Left renal cortex interstitium (tissue), 4 donors: ENCODE measurements at places on chromosomes 13 and 19. TPM values are rescaled to one million over a fixed set of nuclear protein-coding genes. Genes with fewer than 3 reads are reported as not detected.

DNA sequence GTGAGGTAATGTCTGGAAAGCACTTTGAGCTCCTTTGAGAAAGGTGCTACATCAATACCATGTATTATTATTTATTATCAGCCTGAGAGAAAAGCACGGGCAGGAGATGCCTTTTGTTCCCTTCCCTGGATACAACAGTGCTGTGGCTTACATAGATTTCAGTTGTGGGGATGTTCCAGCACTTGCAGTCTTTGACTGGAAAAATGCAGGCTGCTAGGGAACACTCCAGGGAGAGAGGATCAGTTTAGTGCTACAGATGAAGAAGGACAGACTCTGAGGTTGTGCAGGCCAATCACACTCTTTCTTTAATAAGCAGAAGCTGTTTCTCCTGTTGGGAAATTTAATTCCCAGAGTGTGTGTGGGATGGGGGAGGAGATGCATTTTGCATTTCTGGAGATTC is 94.5 kb upstream of the OBI1 start:
- DNase-seq: no peak

GRCh38 chr13:63393112-63393511 is 1977.5 kb upstream of the PCDH20 start:
- DNase-seq: no peak

DNA sequence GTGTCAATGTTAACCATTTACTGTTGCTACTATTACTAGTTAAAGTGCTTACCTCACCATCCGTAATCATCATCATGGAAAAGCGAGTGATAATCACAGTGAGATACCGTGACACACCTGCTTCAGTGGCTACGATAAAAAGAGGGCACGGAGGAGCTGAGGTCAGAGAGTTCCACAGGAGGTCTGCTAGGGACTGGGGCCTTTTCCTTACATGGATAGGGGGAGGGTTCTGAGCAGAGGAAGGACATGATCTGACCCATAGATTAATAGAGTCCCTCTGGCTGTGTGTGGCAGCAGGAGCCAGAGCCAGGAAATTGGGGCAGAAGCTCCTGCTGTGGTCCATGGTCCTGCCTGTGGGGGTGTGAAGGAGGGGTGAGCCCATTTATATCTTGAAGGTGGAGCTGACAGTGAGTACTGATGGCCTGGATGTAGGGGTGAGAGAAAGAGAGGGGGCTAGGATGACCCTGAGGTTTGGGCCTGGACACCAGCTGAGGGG is 136.7 kb downstream of the SIPA1L3 start:
- no peak for DNase-seq

- DNase-seq: no peak
Observed at GRCh38 chr19:49374665-49375434, 11.2 kb downstream of the DKKL1 start.

Gene SLC7A10
- polyA plus RNA-seq: 0.41 TPM

- peak; percentile 38 for DNase-seq
Observed at GRCh38 chr13:111114362-111115060, 599 bp upstream of the ARHGEF7 start.

DNA sequence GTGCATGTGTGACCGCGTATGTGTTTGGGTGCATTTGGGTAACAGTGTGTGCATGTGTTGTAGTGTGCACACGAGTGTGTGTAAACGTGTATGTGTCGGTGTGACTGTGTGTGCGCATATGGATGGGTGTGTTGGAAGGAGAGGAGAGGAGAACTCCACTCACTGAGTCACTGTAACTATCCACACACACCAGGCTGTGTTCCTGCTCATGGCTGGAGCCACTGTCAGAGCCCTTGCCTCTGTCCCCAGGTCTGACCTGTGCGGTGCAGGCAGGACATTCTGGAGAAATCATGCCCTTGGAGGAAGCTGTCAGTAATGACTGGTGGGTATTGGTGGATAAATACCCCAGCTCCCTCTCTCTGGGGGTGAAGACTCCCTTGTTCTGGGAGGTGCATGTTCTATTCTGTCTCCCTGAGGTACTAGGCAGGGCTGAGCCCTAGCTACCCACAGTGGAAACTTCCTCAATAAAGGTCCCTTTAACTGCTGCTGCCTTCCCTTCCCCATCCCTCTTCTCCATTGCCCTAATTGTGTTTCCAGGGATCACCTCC is 48.4 kb downstream of the CYP4F22 start:
- no peak for DNase-seq

- no peak for DNase-seq
Observed at GRCh38 chr19:28456708-28457320, 756.1 kb downstream of the UQCRFS1 start.

Gene KLK12
- not detected for polyA plus RNA-seq

GRCh38 chr13:96202315-96202714 is 112.4 kb downstream of the HS6ST3 start:
- no peak for DNase-seq

DNA sequence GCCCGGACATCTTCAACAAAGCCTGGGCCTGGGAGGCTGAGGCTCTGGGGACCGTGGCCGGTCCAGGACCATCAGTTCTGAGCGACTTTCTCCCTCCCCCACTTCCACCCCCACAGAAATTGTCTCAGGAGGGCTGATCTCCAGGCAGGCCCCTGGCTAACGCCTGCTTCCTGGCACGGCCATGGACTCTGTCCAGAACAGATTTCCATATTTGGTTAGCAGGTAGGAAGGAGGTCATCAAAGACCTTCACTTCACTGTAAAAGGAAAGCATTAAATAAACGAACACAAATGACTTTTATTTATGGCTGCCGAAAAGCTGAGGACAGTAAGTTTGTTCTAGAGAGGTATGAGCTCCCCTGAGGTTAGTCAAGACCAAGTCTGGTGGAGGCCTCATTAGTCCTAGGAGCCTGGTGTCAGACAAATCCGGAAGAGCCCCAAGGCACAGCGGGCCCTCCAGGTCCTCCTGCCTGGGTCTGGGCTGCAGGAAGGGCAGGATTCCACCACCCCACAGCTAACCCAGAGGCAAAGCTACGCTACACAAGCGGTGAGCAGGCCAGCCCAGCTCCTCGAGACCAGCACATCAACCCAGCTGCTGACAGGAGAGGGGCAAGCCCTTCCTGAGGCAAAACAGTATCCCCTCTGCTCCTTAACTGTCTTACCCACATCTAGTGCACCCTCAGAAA is 4.6 kb upstream of the PLPP2 start:
- DNase-seq: no peak

Gene ZNF790
- 10.9 TPM for polyA plus RNA-seq

Gene FOSB
- 4.0 TPM for polyA plus RNA-seq
